GM10248 (cell line): ENCODE measurements at places on chromosomes 4 and X.

DNA sequence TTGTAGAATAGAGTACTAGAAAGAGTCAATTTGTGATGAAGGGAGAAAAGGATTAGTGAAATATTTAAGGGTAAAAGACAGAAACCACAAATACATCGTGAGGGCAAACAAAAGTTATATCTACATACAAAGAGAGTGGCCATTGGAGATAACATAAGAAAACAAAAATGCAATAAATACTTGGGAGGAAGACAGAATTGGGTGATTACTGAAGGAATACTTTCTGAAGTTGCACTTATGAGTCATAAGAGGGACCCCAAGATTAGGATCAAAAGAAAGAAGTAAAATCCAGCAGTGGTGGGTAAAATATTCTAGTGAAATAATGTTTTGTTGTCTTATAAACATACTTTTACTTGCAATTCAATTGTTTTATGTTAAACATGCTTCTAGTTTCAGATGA lies 53.7 kb downstream of the GLRA3 start:
- no peak for DNase-seq

- no peak for DNase-seq
These were observed 219.5 kb downstream of the HS6ST2 start for GRCh38 chrX:132738951-132739350.

GRCh38 chr4:128371876-128372275 lies 84.3 kb upstream of the PGRMC2 start:
- no peak for DNase-seq

- DNase-seq = no peak
These were observed 78.7 kb downstream of the CLNK start for GRCh38 chr4:10605746-10606482.

- no peak for DNase-seq
These were observed 33.7 kb downstream of the CD38 start for GRCh38 chr4:15811703-15812337.

GRCh38 chr4:95728145-95728544 lies 111.7 kb upstream of the PDHA2 start:
- DNase-seq = no peak

GRCh38 chrX:119589810-119590209 lies 15.4 kb downstream of the UBE2A start:
- DNase-seq = no peak

DNA sequence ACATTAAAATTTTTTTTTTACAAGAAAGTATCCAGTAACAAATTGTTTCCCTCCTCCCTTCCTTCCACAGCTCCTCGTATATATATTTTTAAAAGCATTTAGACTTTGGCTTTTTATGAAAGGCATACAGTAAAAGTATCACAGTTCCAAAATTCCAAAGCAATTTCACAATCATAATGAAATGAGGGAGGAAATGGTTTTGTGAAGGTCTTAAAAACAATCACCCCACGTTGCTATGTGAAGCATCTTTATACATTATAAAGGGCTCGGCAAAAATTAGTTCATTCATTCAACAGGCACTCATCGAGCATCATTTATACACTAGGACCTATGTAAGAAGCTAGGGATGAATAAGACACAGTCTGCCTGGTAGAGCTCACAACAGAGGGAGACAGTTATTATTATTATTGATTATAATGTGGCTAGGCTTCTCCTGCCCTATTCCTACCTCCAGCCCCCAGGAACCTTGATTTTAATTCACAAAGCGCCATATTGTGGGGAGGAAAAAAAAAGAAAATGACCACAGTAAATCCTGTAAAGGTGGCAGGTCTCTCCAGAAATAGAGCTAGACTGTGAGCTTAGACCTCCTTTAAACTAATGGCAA lies 239.9 kb downstream of the MAML3 start:
- no peak for DNase-seq

- no peak for DNase-seq
These were observed 71.2 kb downstream of the CXCL13 start for GRCh38 chr4:77676842-77677241.

GRCh38 chr4:84681486-84682274 lies 98.8 kb downstream of the CDS1 start:
- DNase-seq = no peak
